ENCODE measurements at places on chromosomes 4 and X. TPM values are rescaled to one million over a fixed set of nuclear protein-coding genes. Genes with fewer than 3 reads are reported as not detected.

DNA sequence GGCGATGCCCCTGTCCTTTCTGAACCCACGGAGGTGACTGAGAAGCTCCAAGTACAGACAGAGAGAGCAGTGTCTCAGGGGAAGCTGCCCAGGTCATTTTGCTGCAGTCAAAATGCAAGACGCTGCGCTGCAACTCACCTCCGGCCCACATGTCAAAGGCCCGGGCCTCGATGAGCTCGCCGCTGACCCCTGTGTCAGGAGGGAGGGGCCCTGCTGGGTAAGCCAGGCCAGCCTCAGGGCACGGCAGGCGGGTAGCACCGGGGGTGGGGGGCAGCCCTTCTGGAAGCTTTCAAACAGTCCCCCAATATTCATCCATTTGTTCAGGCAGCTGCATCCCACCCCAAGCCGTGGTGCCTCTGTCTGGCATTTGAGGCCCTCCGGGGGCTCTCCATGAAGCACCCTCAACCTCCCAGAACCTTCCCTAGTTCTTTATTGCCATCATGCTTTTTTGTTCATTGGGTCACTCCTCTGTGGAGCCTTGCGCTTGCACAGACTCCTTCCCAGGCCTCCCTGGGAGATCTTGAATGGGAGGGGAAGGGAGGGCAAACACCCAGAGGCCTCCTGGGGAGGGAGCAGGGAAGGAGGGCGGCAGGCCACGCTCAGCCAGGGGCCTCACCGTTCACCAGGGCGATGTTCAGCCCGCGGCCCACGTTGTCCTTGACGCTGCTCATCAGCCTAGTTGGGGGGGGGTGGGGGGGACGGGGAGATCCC lies 8.2 kb downstream of the FAM3A start:
- no peak for DNase-seq

GRCh38 chr4:121990489-121990888 lies 38.6 kb upstream of the TRPC3 start:
- DNase-seq = no peak

DNA sequence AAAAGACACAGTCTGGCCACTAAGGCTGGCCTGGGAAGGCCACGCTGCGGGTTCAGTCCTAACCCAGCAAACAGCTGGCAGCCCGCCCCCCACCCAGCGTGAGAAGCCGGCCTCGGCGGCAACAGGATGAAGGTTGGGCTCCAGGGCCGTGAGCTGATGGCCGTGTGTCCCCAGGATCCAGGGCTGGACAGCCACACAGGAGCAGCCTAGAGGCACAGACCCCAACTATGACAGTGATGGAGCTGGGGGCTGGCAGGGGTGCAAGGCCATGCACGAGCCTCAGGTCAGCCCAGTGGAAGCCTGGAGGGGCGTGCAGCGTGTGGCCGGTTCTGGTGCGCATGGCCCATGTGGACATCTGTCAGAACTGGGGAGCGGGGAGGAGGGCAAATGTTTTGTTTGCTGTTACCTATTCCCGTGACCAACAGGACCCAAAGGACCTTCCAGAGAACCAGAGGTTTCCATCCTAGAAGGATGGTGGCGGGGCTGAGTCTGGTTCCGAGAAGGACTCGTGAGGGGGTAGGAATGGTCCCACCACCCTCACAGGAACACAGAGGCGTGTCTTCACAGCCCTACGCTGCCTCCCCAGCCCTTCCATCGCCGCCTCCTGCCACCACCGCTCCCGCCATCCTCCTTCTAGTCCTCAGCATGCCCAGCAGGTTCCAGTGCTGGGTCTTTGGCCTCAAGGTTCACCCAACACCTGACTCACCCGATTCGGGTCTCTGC lies 46.5 kb downstream of the ZFYVE28 start:
- DNase-seq = no peak

The GABRA4 gene
- not detected for total RNA-seq

The RBM41 gene
- total RNA-seq = 20.7 TPM

DNA sequence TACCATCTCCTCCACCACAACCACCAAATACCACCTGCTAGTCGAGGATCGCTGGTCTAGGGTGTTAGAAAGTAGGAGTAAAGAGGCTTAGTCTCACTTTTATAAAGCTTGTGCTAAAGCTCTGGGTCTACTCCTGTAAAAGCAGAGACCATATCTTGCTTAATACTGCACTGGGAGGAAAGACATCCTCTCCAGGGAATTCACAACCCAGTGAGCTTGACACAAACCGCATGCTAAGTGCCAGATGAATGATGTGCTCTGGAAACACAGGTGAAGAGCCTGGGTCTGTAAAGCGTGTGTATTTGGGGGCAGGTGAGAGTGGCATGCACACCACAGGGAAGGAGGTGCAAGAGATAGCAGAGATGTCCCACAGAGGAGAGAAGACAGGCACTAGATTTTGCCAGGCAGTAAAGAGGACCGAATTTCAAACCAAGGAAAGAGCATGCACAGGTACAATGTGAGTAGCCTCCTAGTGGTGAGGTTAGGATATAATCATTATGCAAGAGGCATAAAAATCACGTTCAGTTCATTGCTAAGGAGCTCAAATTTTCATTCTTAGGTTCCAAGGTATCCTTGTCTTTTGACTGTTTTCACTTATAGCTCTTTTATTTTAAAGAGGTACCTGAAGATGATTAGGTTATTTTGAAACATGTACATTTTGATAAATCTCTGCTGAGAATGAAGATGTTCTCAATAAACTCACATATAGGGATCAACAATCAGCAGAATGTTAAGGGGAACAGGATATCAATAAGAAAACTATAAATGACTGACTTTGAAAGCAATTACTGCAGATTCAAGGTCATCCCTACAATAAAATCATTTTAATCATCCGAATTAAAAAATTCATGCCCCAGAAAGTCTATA lies 20.7 kb downstream of the TAPT1 start:
- DNase-seq = no peak

DNA sequence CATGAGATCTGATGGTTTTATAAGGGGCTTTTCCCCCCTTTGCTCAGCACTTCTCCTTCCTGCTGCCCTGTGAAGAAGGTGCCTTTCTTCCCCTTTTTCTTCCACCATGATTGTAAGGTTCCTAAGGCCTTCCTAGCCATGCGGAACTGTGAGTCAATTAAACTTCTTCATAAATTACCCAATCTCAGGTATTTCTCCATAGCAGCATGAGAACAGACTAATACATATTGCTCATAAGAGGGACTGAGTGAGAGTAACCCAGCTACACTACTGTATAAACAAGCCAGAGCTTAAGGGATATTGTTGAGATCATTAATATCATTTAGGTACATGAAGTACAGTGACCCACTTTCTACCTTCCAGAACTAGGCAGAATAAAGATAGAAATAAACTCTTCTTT lies 102.9 kb downstream of the TEX13A start:
- DNase-seq = no peak

GRCh38 chr4:56880572-56880971 lies 27.1 kb upstream of the REST start:
- no peak for DNase-seq

DNA sequence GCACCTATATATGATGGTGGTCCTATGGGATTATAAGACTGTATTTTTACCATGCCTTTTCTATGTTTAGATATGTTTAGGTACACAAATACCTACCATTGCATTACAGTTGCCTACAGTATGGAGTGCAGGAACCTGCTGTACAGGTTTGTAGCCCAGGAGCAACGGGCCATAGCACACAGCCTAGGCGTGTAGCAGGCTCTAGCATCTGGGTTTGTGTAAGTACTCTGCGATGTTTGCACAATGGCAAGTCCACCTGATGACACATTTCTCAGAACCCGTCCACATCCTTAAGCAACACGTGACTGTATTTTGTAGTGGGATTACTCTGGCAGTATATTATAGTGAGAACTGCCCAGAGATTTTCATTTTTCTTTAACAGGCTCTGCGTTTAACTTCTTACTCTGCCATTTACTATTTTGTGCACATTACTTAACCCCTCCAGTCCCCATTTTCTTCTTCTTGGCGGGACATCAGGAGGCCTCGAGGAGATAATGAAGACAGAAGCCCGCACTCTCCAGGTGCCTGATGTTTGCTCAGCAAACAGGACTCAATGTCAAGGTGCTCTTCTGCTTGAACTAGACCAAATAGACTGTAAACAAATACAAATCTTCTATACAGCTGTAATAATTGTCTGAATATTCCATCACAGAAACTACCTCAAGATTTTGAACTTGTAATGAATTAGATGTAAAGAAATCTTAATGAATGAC lies 102.0 kb upstream of the PDLIM3 start:
- DNase-seq = no peak

The MAGEA8 gene
- not detected for total RNA-seq

- no peak for DNase-seq
These were observed 2.2 kb downstream of the AR start for GRCh38 chrX:67545893-67546495.

The MAOB gene
- total RNA-seq = not detected

The UNC5C gene
- total RNA-seq = 0.02 TPM

- no peak for DNase-seq
These were observed 37.1 kb upstream of the PDE5A start for GRCh38 chr4:119665752-119666151.

GRCh38 chrX:24283127-24283794 lies 30.6 kb downstream of the SUPT20HL2 start:
- no peak for DNase-seq

The PASD1 gene
- total RNA-seq = not detected

DNA sequence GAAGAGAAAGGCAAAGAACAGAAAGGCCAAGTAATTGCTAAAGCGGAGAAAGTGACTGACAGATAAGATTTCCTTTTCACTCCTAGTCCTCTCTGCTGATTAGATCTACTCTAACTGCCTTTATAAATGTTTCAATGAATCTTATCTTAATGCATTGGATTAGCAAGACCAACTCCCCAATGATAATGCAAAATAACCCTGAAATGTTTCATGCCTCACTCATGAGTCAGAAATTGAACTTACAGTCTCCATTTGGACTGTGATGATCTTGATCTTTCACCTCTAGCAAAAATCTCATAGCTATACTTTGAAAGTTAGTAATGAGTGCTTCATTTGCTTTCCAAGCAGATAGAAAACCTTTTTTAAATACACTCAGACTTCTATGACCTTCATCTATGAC lies 26.5 kb downstream of the SLC10A7 start:
- no peak for DNase-seq

The SSX2B gene
- not detected for total RNA-seq

Measured in NCI-H460 (cell line).